ENCODE measurements at places on chromosomes 1 and 21. TPM values are rescaled to one million over a fixed set of nuclear protein-coding genes. Genes with fewer than 3 reads are reported as not detected.

GRCh38 chr1:167746988-167747655 lies 25.3 kb downstream of the MPZL1 start:
- no peak for DNase-seq

- no peak for DNase-seq
Measured at GRCh38 chr1:43536864-43537358, 6.2 kb downstream of the PTPRF start.

GRCh38 chr1:18583326-18583941 lies 47.2 kb upstream of the PAX7 start:
- no peak for DNase-seq

DNA sequence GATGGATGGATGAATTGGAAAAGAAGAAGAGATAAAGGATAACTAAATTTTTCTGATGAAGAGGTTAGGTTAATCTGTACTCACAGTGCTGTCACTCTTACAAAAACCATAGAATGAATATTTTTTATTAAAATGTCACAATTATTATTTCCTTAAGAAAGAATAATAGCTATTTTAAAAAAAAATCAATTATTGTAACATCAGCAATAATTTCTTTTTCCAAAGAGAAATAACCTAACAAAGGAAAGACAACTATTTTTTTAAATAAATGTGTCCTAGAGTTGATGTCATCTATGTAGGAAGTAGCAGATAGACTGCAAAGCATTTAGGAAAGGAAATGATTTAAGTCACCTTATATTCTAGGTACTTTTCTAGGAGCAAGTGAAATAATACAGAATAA lies 33.6 kb upstream of the PLPPR4 start:
- no peak for DNase-seq

GRCh38 chr1:66492424-66492823 lies 41.5 kb upstream of the SGIP1 start:
- no peak for DNase-seq

- no peak for DNase-seq
Measured at GRCh38 chr21:28144653-28145052, 848.0 kb downstream of the LTN1 start.

GRCh38 chr1:26364956-26365355 lies 7.6 kb downstream of the ZNF683 start:
- DNase-seq, result no peak

The SLC9C2 gene
- polyA plus RNA-seq, result 0.15 TPM

The F13B gene
- polyA plus RNA-seq, result 0.72 TPM

GRCh38 chr1:230858918-230859729 lies 9.2 kb downstream of the C1orf198 start:
- no peak for DNase-seq

GRCh38 chr1:93522721-93523120 lies 74.8 kb downstream of the FNBP1L start:
- DNase-seq, result no peak

The CACNA1E gene
- polyA plus RNA-seq, result 0.47 TPM

- no peak for DNase-seq
Measured at GRCh38 chr1:47449822-47450552, 12.1 kb downstream of the FOXD2 start.

- DNase-seq, result no peak
Measured at GRCh38 chr1:74523873-74524480, 11.6 kb upstream of the LRRC53 start.

DNA sequence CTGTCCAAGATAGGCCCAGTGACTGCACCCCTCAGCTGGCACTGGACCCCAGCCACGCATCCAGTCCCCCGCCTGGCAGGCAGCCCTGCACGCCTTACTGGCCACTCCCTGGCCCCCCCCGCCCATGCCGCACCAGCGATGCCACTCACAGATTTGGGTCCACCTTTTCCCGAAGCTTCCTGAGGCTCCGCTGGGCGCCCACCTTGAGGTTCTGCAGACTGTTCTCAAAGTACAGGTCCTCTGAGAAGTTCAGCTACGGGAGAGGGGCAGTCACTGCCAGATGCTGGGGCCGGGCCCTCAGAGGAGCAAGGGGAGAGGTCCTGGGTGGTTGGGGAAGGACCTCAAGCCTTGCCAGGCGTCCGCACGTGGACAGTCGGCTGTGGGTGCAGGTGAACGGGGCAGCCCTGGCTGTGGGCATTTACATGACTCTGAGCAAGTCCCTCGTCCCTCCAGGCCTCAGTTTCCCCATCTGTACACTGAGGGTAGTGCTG lies 8.1 kb downstream of the PRXL2B start:
- no peak for DNase-seq

DNA sequence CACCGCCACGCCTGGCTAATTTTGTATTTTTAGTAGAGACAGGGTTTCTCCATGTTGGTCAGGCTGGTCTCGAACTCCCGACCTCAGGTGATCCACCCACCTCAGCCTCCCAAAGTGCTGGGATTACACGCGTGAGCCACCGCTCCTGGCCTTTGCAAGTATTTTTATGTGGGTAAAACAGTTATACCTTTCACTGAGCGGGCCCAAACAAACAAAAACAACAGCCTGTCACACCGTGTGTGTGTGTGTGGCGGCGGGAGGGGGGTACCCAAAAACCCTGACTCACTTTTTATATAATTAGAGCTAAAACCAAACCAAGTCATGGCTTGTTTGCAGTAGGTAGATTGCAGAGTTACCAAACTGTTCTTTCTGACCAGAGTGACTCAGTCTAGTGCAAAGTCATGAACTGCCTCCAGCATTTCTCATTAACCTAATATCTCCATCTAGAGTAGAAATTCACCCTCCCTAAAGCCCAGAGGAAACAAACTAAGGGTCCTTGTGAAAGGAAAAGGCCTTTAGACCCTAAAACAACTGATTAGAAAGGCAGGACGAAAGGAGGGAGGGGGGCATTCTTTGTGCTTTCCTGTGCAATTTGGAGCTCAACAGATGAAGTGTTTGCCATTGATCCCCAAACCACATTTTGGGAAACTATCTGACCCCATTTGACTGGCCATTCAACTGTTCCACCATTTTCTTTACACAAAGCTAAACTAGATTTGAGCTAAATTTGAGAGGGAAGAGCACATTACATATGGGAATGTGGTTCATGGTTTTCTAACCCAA lies 181.0 kb downstream of the DHRS3 start:
- no peak for DNase-seq

- DNase-seq, result no peak
Measured at GRCh38 chr1:180503280-180503862, 994 bp upstream of the ACBD6 start.

- no peak for DNase-seq
Measured at GRCh38 chr1:221074332-221074731, 195.1 kb downstream of the HLX start.

- DNase-seq, result no peak
Measured at GRCh38 chr21:37837381-37837780, 78.9 kb downstream of the KCNJ6 start.

GRCh38 chr1:30028939-30029338 lies 694.4 kb downstream of the MATN1 start:
- no peak for DNase-seq

The PDPN gene
- 19.4 TPM for polyA plus RNA-seq

The OR10J1 gene
- 0.08 TPM for polyA plus RNA-seq

GRCh38 chr21:16473988-16474387 lies 744.2 kb downstream of the USP25 start:
- DNase-seq, result no peak

DNA sequence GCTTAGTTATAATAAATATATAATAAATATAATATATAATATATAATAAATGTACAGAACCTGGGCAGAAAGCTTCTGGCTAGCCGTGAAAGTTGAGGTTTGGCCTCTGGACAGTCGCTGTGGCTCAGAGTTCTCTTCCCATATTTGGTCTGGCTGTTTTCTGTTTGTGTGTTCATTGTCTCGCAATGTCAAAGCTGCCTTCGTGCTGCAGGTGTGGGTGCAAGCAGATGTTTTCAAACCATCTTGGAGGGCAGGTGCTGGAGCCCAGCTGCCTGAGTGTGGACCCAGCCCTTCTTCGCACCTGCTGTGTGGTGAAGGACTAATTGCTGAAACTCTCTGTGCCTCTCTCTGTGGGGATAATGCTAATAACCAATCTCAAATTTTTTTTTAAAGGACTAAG lies 3.6 kb upstream of the CSTB start:
- DNase-seq, result no peak

- DNase-seq, result no peak
Measured at GRCh38 chr1:31591425-31592093, 15.2 kb downstream of the TINAGL1 start.

DNA sequence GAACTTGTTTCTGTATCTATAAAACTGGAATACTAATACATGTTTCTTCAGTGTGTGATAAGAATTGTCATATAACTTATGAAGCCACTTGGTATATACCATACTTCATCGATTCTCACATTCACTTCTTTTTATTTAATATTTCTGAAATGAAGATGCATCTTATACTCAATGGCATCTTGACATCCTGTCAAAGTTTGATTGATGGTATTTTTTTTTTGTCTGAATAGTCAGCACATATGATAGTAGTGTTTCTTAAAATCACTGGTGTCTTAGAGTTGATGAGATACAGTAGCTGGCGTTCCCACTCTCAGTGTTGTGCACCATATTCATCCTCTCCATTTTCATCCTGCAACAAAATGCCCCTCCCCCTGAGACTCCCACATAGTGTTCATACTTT lies 34.4 kb upstream of the C1orf105 start:
- DNase-seq, result no peak

- DNase-seq, result no peak
Measured at GRCh38 chr1:159929155-159930051, 4.1 kb upstream of the TAGLN2 start.

The HNRNPR gene
- 224 TPM for polyA plus RNA-seq

GRCh38 chr1:93500275-93500674 lies 52.4 kb downstream of the FNBP1L start:
- DNase-seq, result no peak

DNA sequence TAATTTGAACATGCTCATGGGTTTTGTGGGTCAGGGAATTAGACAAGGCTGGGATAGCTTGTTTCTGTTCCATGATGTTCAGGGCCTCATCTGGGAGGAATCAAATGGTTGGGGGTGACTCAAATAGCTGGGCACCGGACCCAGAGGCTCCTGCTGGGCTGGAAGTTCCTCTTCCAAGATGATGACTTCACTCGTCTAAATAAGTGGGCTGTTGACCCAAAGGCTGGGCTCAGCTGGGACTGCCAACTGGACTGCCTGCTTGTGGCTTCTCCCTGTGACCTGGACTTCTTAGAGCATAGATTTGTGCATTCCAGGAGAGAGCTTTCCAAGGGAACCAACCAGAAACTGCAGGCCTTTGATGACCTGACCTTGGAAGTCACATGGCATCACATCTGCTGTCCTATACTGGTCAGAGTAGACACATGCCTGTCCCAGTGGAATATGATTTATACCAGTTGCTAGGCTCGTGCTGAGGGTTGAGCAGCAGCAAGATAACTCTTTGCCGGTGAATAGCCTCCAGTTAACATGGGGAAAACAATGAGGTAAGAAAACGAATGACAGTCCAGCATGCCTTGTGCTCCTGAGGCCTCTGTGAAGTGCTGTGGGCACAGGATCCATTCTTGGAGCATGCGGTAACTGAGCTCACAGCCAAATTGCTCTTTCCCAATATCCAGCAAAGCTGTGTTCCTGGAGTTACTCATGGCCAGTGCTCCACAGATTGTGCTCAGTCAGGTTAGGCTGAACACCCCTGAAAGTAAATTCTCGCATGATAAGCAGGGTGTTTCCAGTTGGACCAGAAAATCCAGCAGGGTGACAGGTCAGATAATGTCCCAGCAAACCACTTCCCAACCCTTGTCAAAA lies 272.9 kb upstream of the TMEM51 start:
- no peak for DNase-seq

- no peak for DNase-seq
Measured at GRCh38 chr21:44996501-44996921, 56.7 kb downstream of the SLX9 start.

The CLDN17 gene
- not detected for polyA plus RNA-seq

The MR1 gene
- 5.2 TPM for polyA plus RNA-seq

DNA sequence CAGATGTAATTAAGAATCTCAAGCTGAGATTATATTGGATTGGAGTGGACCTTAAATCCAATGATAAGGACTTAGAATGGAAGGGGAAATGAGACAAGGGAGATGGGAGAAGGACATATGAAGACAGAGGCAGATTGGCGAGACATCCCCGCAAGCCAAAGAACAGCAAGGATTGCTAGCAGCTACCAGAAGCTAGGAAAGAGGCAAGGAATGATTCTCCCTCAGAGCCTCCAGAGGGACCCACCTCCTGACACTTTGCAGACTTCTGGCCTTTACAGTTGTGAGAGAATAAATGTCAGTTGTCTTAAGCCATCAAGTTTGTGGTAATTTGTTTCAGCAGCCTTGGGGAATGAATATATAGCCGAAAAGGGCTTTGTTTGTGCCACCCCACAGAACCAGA lies 20.7 kb downstream of the METTL13 start:
- no peak for DNase-seq

The SMIM1 gene
- polyA plus RNA-seq, result 8.8 TPM

GRCh38 chr1:6904476-6905170 lies 119.4 kb downstream of the CAMTA1 start:
- no peak for DNase-seq

- DNase-seq, result no peak
Measured at GRCh38 chr1:228940926-228941325, 205.6 kb downstream of the RHOU start.

The RAB25 gene
- polyA plus RNA-seq, result 1.7 TPM

GRCh38 chr1:3671371-3672180 lies 19.3 kb downstream of the TP73 start:
- no peak for DNase-seq

GRCh38 chr1:231392389-231393131 lies 29.5 kb downstream of the EGLN1 start:
- DNase-seq, result no peak

GRCh38 chr1:86704458-86704971 lies at the start of gene SH3GLB1:
Gene SH3GLB1, plus strand, starts transcription at chr1:86704576. Its CDS starts 324 bp downstream, at chr1:86704900.
- peak; percentile 89 for DNase-seq

GRCh38 chr1:7040969-7041695 lies 255.9 kb downstream of the CAMTA1 start:
- DNase-seq, result no peak

GRCh38 chr1:232110281-232111090 lies 483.9 kb downstream of the DISC1 start:
- DNase-seq, result no peak

DNA sequence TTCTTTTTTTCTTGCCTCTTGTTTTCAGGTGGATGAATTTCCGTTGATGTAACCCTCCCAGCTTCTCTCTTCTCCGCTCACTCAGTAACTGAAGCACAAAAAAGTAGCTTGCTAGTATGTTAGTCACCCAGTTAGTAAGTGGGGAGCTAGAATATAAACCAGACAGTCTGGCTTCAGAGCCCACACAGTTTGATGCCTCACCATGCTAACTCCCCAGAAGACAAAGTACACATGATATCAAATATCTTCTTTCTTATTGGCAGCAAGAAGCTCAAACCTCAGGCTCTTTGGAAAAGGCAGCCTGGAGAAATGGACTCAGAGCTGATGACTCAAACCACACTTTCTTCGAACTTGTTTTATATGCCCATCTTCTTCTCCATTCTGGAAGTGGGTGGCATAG lies 187.5 kb upstream of the PLXNA2 start:
- DNase-seq, result no peak

The CD34 gene
- polyA plus RNA-seq, result 171 TPM

DNA sequence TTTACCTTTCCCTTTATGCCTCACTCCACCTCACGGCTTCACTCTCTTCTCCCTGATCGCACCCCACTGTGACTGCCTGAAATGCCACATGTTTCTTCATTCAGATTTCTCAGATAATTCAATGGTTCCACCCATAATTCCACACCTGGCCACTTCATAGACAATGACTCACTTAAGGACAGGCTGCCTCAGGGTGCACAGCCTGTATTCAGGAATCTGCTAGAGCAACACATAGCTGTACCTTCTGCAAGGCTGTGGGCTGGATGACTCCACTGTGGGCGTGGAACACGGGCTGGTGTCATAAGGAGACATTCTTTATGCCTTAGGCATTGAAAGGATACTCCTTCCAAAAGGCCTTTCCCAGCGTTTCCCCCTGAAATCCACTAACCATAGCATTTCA lies 36.1 kb downstream of the L1TD1 start:
- no peak for DNase-seq

Data from left renal pelvis (tissue), 4 donors.